ENCODE measurements at places on chromosomes 4 and X. TPM values are rescaled to one million over a fixed set of nuclear protein-coding genes. Genes with fewer than 3 reads are reported as not detected.

Gene HMGN5
- not detected for total RNA-seq

Gene PABPC1L2A
- total RNA-seq = not detected

Gene WAS
- total RNA-seq = 0.13 TPM

Gene CTSO
- 8.7 TPM for total RNA-seq

Gene NMU
- total RNA-seq = 4.5 TPM

Gene SHROOM3
- total RNA-seq = 1.0 TPM

Gene HERC6
- 23.6 TPM for total RNA-seq

Gene VCX3A
- not detected for total RNA-seq

Gene ALG13
- total RNA-seq = 50.2 TPM

Gene ENAM
- not detected for total RNA-seq
